Stimulated activated CD8-positive, alpha-beta memory T cell treated with anti-CD3 and anti-CD28 coated beads, Interleukin-12 subunit alpha, Interleukin-12 subunit beta, amount 100 ng/mL, for 1 hour (primary cell): ENCODE measurements at places on chromosomes 4 and X.

DNA sequence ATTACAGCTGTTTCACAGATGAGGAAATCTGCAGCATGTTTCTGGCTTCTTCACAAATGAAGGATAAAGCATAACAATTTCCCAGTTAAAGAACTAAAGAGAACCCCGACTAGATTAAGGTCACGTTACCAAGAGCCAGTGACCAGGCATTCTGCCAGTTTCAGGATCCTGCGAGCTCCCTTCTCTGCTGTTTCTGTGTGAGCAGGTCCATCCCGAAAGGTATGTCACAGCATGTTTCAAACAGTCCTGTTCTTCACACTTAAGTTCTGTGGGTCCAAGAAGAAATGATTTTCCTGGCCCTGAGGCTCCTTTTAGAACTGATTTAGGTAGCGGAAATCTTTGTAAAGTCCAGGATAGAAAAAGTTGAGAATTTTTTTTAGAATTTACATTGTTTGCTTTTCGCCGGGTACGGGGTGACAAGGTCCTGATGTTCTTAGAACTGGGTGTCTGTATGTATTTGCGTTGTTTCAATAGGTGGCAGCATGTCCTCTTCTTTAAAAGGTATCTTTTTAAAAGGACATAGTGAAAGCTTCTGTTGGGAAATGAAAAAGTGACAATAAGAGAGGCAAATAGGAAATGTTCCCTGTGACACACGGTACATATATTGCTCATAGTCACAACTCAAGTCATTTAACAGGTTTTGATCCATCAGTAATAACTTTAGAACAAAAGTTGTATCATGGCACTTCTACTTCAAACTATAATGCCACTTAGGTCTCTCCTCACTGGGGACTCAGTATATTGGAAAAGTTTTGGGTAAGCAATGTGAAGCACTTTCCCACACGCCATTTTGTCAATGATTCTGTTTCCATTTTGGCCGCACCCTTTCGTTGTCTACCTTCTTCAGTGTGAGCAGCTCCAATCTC, 18.4 kb downstream of the IL21 start:
- no peak for DNase-seq

GRCh38 chrX:48919360-48919841, 577 bp upstream of the PIM2 start:
- DNase-seq, result no peak

DNA sequence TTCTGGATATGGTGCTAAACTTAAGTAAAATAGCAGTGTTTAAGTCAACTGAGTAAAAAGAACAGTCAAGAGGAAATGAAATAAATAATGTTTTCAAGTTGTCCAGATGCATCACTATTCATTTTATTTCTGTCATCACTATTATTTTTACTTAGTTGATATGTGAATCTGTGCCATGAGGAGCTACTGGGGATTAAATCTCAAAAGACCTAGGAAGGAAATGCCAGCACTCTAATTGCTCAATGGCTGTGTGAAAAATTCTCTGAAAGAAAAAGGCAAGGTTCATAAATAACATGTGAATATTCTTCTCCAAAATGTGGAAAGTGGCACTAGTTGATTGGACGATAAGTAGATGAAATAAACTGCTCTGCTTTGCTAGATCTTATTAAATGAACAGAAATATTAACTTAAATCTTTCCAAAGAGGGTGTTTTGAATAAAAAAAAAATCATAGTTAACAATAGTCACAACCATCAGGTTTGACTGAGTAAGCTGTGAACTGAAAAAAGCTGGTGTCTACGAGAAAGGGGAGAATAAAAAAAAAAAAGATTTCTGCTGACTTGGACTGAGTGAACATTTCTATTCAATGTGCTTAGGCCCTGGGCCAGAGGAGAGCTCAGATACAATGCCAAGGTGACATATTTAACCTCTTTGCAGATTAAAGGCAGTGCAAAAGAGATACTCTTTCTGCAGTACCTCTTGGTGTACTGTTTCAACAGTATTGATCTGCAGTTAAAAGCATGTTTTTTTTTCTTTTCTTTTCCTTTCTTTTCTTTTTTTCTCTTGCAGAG, 1.6 kb downstream of the SPARCL1 start:
- DNase-seq, result no peak

DNA sequence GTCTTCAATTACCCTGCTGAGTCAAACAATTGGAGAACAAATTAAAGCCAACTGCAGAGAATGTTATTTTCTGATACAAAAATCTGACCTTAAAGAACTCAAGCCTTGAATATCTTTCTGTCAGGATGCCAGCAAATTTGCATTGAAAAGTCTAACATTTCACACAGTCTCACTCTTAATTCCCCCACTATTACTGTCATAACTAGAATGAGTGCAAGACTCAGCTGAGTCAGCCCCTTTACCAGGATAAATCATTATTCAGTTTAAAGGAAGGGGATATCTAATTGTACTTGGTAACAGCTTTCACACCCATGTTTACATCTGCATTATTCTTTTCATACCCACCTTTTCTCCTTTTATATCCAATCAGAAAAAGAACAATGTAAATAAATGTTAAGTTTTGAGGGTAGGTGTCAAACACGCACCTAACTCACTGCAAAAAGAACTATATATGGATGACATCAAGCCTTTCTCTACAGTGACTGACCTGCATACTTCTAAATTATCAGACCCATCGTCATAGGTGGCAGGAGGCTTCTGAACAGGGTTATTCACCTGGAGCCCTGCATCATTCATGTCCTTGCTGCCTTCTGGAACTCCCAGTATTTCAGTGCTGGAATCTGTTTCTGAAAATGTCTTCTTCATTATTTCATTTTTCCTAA, 117.4 kb downstream of the TMA16 start:
- DNase-seq, result no peak

DNA sequence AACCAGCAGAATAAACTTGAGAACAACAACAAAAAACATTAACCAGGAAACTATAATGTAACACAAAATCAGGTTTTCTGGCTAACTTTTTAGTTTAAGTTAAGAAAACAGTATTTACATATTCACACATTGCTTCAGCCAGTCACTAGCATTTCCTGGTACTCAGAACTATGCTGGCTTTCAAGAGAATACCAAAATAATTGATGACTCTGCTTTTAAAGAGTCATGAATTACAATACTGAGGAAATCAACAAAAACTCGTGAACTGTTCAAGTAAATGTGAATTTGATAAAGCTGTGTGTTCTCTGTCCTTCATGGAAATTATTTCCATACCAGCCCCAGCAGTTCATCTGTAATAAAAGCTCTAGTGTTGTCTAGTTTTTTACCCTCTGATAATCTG, 27.4 kb downstream of the PRSS12 start:
- DNase-seq, result no peak

- DNase-seq, result no peak
Measured at GRCh38 chrX:63275127-63275526, 76.0 kb downstream of the SPIN4 start.

- no peak for DNase-seq
Measured at GRCh38 chr4:19478791-19479190, 772.9 kb upstream of the SLIT2 start.

DNA sequence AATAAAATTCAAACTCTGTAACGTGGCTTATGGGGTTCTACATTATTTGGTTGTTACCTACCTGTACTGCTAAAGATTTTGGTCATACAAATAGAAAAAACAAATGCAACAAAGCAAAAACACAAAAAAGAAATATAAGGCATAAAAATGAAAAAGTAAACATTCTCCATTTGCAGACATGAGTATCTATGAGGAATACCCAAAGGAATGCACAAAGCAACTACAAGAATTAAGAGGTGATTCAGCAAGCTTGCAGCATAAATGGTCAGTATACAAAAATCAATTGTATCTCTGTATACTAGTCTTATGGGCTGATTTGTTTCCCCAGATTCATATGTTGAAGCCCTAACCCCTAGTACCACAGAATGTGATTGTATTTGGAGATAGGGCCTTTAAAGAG, 3.6 kb upstream of the PDE5A start:
- no peak for DNase-seq

GRCh38 chr4:6555519-6555918, 19.5 kb upstream of the MAN2B2 start:
- no peak for DNase-seq

DNA sequence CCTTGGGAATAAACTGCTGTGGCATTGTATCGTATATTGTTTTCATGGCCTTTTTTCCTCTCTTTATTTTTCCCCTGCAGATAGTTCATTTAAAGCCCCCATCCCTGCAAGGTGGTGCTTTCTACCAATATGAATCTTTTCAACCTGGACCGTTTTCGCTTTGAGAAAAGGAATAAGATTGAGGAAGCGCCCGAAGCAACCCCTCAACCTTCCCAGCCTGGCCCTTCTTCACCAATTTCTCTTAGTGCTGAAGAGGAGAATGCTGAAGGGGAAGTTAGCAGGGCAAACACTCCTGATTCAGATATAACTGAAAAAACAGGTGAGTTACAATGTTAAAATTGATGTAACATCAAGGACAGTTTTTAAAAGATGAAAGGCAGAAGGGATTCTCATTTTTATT, 601 bp downstream of the SMARCAD1 start:
- no peak for DNase-seq

DNA sequence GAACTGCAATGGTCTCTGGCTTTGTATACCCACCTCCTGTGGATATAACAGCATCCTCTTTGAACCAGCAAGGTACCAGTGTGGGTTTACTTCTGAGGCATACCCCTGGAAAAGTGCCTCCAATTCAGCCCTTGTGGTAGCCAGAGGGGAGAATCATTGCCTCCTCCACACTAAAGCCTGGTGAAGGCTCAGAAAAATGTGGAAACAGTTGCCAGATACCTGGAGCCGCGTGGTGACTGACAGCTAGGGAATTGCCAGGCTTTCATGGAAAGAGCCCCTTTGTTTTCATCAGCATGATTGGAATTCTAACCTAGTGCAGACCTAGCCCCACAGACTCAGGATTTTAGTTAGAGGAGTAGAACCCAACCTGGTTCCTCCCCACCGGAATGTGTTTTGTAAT, 168.6 kb upstream of the KLF3 start:
- DNase-seq, result no peak

- DNase-seq, result no peak
Measured at GRCh38 chr4:148077581-148077980, 345.7 kb downstream of the ARHGAP10 start.

DNA sequence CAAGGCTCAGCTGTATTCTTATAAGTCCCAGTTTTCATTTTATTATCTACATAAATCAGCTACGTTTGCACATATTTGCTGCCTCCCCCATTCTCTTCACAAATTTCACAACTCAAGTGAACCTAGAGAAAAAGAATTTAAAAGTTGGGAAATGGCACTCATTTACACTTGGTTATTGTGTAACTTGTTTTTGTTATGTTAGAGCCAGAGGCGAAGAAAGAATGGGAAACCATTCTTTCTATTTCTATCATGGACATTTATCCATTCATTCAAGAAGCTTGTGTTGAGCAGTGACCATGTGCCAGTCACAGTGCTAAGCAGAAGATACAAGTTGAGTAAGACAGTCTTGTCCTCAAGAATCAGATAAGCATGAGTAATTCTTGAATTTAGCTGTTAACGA, 13.5 kb downstream of the LIAS start:
- DNase-seq, result no peak

DNA sequence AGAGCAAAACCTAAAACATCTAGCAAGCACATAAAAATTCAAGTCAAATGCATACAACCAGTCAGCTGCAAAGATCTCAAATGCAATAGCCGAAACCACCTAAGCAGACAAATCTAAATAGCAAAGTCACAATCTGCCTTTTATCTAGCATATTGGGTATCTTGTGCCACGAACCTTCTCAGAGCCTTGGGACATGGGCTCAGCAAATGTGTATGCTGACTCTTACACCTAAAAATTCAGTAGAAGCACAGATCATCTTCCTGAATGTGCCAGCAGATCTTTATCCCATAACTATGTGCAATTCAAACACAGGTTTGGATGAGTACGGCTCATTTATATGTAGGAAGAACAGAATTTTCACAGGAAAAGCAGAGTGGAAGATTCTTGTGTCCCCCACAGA, 492.1 kb downstream of the INPP4B start:
- no peak for DNase-seq

- no peak for DNase-seq
Measured at GRCh38 chr4:36775544-36775943, 469.0 kb upstream of the NWD2 start.

- no peak for DNase-seq
Measured at GRCh38 chrX:46209037-46209436, 336.2 kb downstream of the ZNF674 start.

- no peak for DNase-seq
Measured at GRCh38 chrX:129783291-129783713, 3.6 kb downstream of the SASH3 start.

DNA sequence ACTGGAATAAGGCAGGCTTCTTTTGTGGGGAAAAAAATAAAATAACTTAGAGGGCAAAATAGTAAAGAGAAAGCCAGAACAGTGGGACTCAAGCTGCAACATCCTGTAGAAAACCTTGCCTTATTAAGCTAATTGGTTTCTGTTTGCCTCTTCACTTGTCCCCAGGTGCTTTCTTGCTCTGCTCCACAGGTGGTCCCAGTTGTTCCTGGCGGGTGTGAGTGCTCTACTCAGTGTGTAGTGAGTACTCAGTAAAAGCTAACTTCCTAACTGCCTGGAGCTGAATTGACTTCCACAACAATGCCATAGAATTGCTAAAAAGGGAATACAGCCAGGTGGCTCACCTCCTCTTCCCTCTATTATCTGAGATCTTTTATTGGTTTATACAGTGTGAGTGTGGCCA, 930.2 kb downstream of the C4orf33 start:
- DNase-seq, result no peak

- no peak for DNase-seq
Measured at GRCh38 chr4:336099-336892, 1.3 kb upstream of the ZNF141 start.

DNA sequence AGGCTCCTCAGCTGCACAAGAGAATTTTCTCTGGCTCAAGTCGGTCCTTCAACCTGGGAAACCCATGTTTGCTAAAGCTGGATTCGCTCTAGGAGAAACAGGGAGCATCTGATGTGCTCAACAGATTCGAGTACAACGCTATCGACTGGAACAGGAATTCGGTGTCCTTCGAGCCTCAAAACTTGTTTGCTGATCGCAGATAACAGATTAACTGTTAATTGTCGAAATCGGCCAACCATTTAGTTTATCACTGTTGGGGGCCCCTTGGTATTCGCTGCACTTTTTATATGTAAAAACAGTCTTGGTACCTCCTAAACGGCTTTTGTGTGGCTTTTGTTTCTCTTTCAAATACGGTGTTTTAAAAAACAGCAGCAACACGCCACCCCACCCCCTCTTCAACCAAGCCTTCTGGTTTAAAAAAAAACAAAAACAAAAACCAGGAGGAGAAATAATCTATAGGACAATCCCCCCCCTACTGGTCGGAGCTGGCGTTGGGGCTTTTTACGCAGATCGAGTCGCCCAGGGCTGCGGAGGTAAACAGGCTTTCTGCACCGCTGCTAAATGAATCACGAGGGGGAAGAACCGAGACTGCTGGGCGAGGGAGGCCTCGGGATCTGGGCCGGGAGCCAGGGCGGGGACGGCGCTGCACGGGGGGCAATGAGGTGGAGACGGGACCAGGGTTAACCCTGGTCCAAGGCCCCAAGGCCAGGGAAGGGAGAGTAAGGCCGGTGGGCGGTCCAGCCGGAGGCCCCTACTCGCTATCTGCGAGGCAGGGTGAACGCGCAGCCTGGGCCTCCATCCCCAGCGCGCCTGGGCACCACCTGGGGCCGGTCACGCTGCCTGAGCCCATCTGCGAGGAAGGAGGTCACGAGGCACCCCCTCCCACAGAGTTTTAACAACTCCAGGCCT, 71.7 kb upstream of the BCOR start:
- DNase-seq, result no peak
